ENCODE measurements at places on chromosomes 3 and 15.
A peak's percentile ranks its signal among the peaks of the same experiment; 100 is the strongest.

- no peak for DNase-seq
Measured at GRCh38 chr3:54507876-54508460, 385.6 kb downstream of the CACNA2D3 start.

DNA sequence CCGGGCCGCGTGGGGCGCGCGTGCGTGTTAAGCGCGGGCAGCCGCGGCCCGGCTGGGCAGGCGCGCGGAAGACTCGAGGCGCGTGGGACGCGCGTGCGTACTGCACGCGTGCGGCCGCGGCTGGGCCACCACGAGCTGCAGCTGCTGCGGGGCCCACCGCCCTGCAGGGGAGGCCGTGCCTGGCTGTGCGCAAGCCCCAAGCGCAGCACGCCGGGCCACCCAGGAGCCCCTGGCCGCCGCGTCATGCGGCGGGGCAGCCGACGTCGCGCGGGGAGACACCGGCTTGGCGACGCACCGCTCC, 590 bp upstream of the TRIM71 start:
- no peak for DNase-seq

DNA sequence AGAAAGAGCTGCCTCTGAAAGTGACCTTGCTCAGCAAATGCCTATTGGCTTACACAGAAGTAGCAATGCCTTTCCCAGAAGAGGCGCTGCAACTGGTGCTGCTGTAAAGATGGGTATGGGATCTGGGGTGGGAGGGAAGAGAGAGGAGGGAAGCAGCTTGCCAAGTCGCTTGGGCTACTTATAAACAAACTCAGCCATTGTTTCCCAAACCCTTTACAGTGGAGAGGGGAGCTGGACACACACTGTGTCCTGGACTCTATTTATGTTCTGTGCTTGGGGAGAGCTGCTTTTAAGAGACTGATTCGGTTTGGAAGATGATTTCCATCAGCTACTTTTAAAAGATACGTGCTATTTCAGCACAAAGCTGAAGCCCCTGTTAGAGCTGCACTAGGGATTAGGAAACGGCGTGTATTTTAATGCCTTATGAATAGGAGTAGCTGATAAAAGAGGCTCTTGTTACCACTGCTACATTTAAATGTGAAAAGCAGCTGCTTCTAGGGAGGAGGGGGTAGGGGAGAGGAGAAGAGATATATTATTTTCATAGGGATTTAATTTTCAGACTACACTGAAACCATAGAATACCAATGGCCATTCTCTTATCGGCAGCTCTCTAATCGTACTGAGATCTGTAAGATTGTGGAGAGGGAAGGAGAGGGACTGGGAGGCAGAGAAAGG, 440.6 kb downstream of the MCTP2 start:
- DNase-seq, result no peak

- no peak for DNase-seq
Measured at GRCh38 chr3:196273655-196274054, 13.9 kb downstream of the PCYT1A start.

DNA sequence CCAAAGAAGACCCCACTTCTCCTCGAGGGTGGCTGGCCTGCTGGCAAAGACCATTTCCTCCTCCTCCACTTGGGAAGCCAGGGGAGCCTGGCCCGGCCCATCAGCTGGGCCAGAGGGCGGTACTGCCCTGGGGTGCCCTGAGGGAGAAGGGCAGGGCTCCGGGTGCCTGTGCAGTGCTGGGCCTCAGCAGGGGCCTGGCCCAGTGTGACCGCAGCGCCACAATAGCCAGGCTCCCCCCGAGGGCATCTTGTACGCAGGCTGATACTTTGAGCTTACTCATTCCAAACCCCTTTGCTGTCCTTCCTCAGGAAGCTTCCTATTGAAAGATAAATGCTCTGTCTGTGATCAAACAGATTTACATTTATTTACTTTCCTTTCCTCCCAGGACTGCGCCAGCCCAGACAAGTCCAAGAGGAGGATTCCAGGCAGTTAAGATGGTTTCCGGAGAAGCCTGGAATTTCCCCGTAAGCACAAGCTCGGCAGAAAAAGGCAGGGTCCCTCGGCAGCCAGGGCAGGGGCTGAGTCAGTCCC, 240.1 kb downstream of the XXYLT1 start:
- DNase-seq, result no peak

DNA sequence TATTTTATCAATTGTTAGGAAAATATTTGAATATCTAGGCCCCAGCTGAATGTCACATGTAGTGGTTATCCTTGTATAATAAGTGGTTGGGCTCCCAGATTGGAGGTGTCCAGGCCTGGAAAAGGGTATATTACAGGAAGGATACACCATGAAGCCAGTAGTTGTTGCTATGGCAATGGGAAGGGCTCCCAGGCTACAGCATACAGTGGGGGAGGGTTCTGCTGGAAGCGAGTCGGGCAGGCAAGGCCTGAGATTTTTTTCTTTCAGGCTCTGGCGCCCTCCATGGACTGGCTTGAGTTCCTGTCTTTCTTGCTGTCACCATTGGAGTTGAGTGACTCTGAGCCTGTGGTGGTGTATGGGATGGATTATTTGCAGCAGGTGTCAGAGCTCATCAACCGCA, 8.9 kb downstream of the ECE2 start:
- peak; percentile 39 for DNase-seq

DNA sequence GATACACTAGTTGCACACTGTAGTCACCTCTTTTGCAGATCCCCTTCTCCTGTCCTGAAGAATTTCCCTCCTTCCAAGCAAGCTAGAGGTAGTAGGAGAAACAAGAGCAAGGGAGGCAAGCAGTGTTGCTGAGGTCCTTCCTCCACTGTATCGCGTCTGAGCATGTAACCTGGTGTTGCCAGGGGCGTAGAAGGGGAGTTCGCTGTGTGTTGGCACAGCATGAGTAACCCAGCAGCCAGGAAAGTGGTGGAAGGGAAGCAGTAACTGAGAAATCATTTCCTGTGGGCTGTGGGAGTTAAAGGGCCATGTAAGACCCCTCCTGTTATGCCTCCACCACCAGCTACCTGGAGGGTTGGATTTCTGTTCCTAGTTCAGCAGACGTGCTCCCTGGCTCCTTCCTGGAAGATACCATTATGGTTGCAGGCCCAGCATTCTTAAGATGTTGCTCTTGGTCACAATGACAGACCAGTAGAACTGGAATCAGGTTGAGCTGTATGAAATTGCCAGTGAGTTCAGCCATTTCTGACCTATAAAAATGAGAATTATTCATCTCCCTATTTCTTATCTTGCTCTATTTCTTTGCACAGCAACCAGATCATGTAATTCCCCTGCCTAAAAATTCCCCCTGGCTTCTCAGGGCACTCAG, 215.3 kb upstream of the TOPAZ1 start:
- no peak for DNase-seq

GRCh38 chr3:184457329-184457728, 77.5 kb downstream of the CHRD start:
- DNase-seq, result no peak

DNA sequence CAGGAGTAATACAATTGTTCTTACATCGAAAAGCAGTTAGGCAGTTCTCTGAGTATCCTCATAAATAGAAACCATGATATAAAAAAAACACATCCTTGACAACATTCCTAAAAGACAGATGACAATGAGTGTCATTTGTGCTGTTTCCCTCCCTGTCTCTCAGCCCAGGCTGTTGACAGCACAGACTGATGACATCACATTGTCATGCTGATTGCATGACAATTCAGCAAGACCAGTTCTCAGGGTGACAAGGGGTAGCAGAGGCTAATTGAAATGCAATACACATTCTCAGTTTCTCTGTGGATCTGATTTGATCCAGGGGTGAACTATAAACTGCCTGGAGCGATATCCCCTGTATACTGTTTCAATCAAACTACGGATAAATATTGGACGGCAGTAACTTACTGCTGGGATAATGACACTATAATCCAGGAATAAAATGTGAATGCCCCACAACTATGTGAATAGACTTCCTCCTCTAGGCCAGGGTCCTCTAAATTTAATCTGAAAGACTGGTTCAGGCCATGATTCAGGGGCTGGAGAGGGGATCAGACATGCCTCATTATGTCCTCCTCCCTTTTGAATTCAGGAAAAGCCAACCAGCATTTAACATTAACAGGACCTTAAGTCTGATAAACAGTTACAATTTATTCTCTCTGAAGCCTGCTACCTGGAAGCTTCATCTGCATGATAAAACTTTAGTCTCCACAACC, 16.7 kb upstream of the EIF1B start:
- peak; percentile 81 for DNase-seq

DNA sequence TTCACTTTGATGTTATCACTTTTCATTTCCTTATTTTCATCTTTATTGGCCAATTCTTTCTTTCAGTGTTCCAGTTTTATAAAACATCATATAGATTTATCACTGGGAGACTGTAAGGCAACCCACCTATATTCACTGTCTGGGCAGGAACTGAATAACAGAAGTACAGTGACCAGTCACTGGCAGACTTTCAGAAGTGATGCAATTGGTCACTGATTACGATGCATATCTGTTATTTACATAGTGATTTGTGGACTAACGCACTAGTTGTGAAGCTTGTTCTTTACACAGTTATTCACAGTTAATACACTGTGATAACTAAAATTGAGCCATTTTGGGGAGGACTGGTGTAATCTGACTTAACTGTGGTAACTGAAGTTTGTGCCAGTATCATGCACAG, 190.2 kb upstream of the DPH6 start:
- DNase-seq, result peak; percentile 10

DNA sequence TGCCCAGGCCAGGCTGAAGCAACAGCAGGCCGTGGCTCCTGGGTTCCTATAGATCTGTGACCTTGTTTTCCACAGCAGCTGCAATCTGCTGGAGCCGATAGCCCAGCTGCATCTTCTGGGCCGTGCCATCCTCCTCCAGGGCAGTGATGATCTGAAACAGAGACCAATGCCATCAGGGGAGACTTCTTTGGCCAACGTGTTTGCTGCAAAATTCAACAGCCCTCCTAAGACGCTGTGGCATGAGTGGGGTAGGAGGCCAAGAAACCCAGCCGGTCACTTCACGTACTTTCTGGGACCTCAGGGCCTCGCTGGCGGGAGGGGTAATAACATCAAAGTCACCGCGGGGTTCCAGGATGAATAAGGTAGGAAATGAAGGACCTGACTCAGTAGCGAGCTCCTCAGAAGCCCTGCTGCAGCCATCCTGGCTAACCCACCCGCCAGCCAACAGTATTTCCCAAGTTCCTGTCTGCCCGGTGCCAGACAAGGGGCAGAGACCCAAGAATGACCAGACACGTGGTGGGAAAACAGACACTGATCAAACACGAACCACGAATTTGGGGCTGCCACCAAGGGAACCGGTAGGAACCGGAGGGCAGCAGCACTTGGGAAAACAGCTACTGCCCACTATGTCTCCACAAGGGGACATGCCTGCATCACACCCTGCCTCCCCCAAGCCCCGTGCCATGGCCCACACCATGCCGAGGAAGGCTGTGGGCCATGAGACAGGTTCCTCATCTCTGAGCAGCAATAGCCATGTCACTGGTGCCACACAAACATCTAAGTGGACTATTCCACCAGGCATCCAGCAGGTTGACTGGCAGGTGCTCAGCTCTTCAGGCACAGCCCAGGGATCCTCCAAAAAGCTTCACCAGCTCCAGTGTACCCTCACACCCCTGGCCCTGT, 25.2 kb downstream of the PLXNB1 start:
- DNase-seq, result no peak

GRCh38 chr3:115245899-115246298, 98.8 kb upstream of the ZBTB20 start:
- DNase-seq, result no peak

DNA sequence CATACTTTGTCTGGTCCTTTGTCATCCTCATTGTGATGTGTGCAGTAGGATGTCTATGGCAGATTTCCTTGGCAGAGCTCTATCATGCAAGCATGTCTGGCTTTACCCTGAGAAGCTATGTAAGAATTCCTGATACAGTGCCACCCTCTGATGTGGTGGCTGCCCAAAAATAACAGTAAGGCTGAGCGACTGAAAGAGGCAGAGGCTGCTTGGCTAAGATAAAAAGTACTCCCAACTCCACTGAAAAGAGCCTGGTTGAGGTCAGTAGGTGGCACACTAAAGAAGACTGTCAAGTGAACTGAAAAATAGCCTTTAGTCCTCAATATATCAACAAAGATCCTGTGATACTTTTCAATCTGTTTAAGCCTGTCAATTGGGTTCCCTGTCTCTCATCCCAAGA, 31.7 kb downstream of the BTLA start:
- DNase-seq, result no peak

DNA sequence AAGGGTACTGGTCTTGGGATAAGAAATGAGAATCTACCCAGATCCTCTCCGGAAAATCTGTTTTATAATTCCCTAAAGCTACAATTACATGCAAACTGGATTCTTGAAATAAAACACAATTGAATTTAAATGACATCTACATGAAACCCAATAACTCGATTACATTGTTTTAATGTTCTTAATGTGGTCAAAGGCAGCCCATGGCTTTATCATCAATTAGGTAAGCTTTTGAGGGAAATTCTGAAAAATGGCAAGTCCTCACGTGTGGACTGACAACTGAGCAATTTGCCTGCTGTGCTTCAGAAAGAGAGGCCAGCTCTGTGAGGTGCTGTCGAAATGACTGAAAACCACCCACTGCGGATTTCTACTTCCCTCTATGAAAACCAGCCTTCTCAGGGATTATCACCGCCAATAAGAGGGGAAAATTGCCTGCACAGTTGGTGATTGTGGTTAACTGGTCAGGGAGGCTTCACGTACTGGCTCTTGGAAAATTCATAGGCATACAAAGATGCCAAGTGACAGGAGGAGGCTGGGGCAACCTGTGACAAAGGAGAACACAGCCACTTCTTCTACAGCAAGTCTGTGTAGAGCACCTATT, 200.8 kb upstream of the SLCO3A1 start:
- DNase-seq, result no peak

DNA sequence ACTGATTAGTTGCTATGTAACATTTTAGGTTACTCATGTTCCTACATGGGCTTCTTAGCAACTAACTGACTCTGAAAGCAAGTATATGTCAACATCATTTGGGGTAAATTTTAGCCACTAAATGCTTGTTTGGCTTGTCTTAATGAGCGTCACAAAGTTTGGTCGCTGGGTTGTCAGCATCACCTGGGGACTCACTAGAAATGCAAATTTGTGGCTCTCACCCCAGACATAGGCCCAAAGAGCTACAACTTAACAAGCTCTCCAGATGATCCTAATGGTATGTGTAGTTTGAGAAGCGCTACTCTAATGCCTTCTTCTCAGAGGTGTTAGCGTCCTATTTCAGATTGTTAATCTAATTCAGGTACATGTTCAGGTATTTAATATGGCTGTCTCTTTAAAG, 32.7 kb upstream of the CPOX start:
- DNase-seq, result no peak

GRCh38 chr15:29870495-29871151, 48.4 kb upstream of the TJP1 start:
- no peak for DNase-seq

DNA sequence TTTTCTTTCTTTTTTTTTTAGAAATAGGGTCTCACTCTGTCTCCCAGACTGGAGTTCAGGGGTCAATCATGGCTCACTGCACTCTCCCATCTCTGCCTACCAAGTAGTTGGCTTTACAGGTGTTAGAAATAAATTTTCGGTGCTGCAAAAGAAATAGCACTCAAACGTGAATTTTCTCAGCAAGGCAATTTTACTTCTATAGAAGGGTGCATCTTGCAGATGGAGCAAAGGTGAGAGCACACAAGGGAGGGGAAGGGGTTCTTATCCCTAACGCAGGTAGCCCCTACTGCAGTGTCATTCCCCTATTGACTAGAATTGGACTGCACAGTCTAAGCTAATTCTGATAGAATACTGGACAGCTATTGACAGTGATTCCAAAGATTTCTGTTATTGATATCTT, 6.8 kb upstream of the FBLN2 start:
- no peak for DNase-seq
